ENCODE measurements at places on chromosomes 1 and 21.

- no peak for DNase-seq
Observed at GRCh38 chr21:21929789-21930188, 931.6 kb downstream of the NCAM2 start.

GRCh38 chr1:29621826-29622435 is 385.6 kb downstream of the PTPRU start:
- DNase-seq, result no peak

DNA sequence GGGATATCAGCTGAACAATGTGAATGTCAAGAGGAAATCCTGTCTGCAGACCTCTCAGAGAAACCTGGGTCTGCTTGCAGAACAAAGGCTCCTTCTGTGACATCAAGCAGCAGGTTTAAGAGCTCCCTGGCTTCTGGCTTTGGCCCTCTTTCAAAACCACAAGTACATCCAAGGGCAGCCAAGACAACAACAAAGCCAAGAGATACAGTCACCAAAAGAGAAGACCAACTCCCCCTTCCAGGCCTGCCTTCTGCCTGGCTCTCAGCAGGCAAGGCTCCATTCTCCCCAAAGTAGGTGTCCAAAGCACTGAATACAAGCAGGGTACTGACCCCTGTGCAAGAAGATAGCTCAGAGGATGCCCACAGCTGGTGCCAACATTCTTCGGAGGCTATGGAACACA is 11.5 kb downstream of the BCAR3 start:
- DNase-seq, result no peak

- no peak for DNase-seq
Observed at GRCh38 chr1:10195570-10195969, 14.8 kb upstream of the KIF1B start.

DNA sequence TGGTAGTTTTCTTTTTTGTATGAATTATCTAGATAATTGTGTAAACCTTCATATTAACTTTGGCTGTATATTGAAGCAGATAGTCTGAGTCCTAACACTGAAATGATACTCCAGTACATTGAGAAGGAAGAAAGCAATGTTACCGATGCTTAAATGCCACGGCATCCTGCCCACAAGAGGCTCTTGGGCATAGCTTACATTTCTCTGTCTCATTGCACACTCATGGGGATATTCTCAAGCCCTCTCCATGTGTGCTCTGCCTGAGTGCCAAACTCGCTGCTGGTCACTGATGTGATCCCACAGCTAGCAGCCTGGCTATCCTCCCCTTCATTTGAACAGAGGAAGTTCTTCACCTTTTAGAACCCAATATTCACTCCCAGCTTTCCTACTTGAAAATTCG is 179.4 kb downstream of the TGFB2 start:
- DNase-seq, result no peak

- no peak for DNase-seq
Observed at GRCh38 chr21:42680058-42680330, 26.6 kb downstream of the PDE9A start.

DNA sequence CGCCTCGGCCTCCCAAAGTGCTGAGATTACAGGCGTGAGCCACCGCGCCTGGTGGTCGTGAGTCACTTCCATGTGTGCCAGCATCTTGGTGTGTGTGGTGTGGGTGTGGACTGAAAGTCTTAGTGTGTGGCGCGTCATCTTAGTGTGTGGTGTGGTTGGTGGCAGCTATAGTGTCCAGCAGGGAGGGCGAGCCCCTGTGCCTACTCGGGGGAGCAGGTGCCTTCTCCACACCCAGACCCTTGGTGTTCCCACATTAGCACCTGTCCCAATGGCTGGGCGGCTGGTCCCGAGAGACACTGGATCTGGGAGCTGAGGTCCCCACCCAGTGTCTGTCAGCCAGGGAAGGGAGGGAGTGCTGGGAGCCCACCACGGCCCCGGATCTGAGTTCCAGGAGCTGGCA is 2.8 kb downstream of the SCNN1D start:
- no peak for DNase-seq

- no peak for DNase-seq
Observed at GRCh38 chr1:2272686-2273400, 44.7 kb downstream of the SKI start.

GRCh38 chr1:9886092-9886742 is 23.9 kb downstream of the CTNNBIP1 start:
- no peak for DNase-seq

DNA sequence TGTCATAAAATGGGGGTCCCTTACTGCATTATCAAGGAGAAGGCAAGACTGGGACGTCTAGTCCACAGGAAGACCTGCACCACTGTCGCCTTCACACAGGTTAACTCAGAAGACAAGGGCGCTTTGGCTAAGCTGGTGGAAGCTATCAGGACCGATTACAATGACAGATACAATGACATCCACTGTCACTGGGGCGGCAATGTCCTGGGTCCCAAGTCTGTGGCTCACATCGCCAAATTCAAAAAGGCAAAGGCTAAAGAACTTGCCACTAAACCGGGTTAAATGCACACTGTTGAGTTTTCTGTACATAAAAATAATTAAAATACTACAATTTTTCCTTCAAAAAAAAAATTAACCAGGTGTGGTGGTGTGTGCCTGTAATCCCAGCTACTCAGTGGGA is 22.1 kb downstream of the RASSF5 start:
- no peak for DNase-seq

- no peak for DNase-seq
Observed at GRCh38 chr1:69649383-69649990, 81.8 kb downstream of the LRRC7 start.

DNA sequence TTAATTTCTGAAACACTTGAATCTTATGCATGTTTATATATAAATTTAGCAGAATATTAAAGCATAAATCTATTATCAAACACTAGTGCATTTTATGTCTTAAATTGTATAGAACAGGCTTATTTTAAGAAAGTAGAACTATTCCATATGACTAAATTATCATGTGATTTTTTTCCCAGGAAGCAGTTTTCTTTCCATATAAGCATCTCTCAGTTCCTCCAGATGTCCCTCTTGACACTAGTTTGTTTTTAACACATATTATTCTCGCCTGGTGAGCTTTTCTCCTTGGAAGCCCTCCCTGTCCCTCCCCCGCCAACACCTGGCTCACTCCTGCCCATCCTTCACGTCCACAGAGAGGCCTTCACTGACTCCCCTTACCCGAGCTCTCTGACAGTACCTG is 48.3 kb upstream of the BCAR3 start:
- no peak for DNase-seq

- no peak for DNase-seq
Observed at GRCh38 chr1:220380885-220381284, 108.6 kb upstream of the RAB3GAP2 start.

- DNase-seq, result no peak
Observed at GRCh38 chr1:39293375-39294070, 89.0 kb downstream of the MACF1 start.

- DNase-seq, result no peak
Observed at GRCh38 chr1:3014050-3014440, 7.2 kb upstream of the ACTRT2 start.

DNA sequence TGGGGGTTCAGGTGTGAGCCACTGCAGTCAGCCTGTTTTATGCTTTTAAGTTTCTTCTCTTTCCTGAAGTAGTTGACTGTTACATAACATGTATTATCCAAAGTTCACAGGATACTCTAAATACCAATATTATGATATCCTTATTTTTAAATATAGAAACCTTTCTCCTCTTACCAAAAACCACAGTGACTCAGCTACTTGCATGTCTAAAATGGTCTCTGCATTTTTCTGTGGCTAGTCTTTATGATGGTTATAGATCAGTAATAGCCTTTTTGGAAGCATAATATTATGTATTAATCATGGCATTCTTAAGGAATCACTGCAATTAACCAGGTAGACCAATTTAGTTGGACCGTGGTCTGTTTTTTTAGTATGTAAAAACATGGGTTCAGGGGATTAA is 210.8 kb upstream of the CACYBP start:
- no peak for DNase-seq

DNA sequence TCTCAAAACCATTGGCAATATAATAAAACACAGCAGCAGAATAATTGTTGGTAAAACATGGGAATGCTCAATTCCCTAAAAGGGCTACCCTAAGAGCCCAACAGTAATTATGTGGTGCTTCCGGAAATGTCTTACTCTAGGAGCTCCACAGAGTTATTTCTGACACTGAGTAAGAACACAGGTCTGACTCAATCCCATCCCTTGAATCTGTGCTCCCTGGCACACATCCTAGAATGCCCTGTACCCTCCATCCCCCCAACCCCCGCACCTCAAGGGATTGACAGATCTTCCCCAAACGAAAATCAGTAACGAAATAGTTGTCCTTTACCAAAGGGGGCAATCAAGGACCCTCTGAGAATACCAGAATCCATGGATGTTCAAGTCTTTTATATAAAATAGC is 71.9 kb downstream of the SMYD2 start:
- DNase-seq, result no peak

GRCh38 chr21:34353182-34353581 is 10.6 kb upstream of the KCNE2 start:
- DNase-seq, result no peak

- DNase-seq, result no peak
Observed at GRCh38 chr1:118335331-118335732, 150.3 kb upstream of the SPAG17 start.

DNA sequence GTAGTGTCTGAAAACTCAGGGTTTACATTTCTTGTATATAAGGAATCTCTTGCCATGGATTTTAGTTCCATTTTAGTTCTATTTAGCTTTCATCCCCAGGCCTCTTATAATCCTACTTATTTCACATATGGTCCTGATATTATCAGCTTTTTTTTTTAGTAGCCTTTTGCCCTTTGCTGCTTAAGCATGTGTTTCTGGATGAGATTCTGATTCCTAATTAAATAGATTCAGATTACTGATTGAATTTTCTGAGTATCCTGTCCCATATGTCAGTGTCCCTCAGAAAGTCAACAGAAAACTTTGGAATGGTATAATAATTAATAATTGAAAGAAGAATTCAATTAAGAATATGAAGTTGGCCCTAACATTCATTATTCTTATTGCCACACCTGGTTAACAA is 134.7 kb upstream of the HOOK1 start:
- no peak for DNase-seq

DNA sequence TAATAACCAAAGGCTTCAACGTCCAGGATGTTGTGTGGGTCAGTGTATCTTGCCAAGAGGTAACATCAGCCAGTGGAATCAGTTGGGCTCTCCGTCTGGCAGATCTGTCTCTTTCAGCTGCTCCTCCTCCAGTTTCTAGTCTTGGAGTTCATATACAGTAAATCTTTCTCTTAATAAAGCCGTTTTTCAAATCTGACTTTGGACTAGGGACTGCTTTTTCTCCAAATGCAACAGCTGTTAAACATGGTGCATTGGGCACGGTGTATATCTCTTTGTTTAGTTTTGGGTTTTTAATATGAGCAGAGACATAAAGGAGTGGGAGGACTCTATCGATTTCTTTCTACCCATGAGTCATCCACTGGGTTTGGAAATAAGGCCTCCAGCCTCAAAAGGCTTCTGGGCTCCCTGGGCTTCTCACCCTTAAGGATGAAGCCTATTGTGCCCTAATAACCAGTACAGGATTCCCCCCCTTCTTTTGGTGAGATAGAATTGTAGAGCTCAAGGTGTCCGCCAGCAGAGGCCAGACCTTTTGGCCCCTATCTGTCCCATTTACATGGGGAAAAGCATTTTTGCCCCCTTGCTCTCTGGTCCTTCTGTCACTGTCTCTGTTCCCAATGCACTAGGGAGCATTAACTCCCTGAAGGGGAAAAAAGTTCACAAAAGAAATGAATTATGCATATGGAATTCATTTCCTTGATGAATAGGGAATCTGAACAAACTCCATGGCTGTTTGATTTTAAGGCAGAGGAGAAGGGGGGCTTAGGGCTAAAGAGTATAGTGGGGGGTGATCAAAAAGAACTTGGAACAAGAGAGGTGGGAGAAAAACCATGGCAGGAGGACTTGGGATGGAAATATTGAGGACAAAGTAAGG is 86.0 kb downstream of the PBX1 start:
- DNase-seq, result no peak

DNA sequence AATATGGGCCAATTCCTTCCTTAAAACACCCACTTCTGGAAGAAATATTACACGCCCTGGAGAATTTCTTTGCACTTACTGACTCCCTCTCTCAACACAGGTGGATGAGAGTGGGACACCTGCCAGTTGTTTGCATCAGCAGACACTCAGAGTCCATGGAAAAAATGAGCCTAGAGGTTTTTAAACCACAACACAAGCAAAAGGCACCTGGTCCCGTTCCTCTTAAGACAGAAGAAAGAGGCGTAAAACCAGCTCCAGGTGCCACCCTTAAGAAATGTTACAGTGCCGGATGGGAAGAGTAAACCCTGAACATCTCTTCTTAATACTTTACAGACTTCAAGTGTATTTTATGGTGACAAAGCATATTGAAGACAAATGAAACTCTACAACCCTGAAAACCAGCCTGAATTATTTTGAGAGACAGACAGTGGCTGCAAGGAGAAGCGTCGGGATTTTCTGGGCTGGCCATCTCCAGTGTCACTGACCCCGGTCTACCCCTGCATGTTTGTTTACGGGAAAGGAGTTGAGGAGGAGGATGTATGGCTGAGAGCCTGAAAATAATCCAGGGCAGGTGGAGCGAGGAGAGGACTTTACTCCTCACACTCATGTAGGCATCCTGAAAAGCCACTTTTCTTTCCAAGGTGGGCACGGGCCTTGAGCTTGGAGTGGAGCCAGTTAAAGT is 7.8 kb upstream of the RIPK4 start:
- no peak for DNase-seq

GRCh38 chr21:35189077-35189863 is 140.2 kb upstream of the RUNX1 start:
- DNase-seq, result no peak

- no peak for DNase-seq
Observed at GRCh38 chr1:115423776-115424175, 85.7 kb upstream of the NGF start.

DNA sequence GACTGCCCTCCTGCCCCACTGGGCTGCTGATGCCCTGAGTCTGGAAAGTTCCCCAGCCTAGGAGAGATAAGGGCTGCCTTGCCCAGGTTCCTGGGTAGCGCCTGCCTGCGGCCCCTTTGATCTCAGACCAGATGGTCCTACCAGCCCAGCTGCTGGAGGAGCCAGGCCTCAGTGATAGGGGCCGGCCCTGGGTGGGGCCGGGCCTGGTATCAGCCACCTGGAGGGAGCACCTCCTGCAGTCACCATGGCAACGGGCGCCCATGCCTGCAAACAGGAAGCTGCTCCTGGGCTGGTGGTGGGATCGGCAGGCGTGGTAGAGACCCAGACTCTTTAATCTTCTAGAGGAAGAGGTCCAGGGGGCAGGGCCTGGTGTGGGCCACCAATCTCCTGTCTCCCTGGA is 119.7 kb upstream of the WNT4 start:
- no peak for DNase-seq

DNA sequence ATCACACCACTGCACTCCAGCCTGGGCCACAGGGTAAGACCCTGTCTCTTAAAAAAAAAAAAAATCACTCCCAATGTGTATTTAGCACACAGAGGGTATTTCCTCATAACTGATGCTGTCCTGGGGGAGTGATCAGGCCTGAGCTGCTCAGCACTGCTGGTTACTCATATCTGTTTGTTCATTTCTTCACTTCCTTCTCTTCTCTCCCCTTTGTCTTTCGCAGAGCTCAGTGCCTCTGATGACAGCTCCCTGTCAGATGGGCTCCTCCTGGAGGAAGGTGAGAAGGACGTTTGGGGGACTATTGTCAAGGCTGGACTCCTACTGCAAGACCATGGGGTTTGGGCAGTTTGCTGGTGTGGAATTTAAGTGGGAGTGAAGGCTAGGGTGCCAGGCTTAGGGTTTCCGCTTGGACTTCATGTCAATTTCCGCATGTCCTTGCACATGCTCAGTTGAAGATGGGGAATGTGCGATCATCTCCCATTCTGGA is 13.0 kb downstream of the INAVA start:
- DNase-seq, result no peak
